ENCODE measurements at places on chromosomes 4 and X.

DNA sequence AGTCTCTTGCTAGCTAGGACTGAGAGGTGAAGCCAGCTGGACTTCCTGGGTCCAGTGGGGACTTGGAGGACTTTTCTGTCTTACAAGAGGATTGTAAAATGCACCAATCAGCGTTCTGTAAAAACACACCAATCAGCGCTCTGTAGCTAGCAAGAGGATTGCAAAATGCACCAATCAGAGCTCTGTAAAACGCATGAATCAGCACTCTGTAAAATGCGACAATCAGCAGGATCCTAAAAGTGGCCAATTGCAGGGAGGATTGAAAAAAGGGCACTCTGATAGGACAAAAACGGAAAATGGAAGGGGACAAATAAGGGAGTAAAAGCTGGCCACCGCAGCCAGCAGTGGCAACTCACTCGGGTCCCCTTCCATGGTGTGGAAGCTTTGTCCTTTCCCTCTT, 65.6 kb upstream of the DUSP21 start:
- DNase-seq = no peak

- DNase-seq = peak; percentile 50
These were observed 136.4 kb downstream of the ZNF674 start for GRCh38 chrX:46408553-46409407.

- DNase-seq = peak; percentile 85
These were observed 43.3 kb upstream of the AGA start for GRCh38 chr4:177485528-177485927.

DNA sequence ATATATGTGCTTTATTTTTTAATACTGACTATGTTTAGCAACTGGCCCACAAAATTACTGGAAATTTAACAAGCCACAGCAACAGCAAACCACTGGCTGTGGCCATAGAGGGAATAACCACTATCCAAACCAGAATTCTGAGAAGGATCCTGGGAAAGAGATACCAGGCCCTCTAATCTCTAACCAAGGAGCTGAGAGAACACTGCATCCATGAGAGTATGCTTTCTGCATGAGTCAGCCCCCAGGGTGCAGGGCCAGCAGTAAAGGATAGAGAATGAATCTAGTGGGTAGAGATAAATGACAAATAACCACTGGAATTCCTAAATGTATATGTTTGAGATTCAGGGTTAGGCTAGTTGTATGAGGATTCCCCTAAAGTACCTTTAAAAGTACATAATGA, 221.8 kb downstream of the KIT start:
- peak; percentile 92 for DNase-seq

GRCh38 chr4:42676066-42676951, 19.4 kb upstream of the ATP8A1 start:
- DNase-seq = no peak

- DNase-seq = no peak
These were observed 26.4 kb upstream of the EGF start for GRCh38 chr4:109886303-109886702.

DNA sequence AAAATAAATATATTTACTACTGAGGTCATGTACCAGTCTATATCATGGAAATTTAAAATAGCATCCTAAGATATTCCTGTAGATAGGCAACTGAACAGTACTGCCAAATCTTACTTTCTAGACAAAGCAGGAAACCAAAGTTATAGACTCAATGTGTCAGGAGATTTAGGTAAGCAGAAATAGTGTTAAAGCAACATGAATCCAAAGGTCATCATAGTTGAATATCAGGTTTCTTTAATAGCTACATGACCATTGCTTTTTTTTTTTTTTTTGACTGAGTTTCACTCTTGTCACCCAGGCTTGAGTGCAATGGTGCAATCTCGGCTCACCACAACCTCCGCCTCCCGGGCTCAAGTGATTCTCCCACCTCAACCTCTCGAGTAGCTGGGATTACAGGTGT, 20.2 kb upstream of the ACSL4 start:
- DNase-seq = no peak

Measured in fibroblast of skin of right quadriceps (primary cell).